IMR-90 (cell line): ENCODE measurements at places on chromosomes 2 and 18. TPM values are rescaled to one million over a fixed set of nuclear protein-coding genes. Genes with fewer than 3 reads are reported as not detected.

Gene DUSP2
- total RNA-seq = 1.8 and 2.5 TPM in 2 replicates

Gene EFEMP1
- total RNA-seq = 164 and 214 TPM in 2 replicates

Gene PLEKHB2
- 82.1 and 118 TPM in 2 replicates for total RNA-seq

Gene FAM237A
- not detected in 2 replicates for total RNA-seq

Gene EMILIN1
- 26.5 and 27.8 TPM in 2 replicates for total RNA-seq

Gene POU3F3
- not detected in 2 replicates for total RNA-seq

Gene VSNL1
- 0.28 and 0.36 TPM in 2 replicates for total RNA-seq
